ENCODE measurements at places on chromosomes 2 and 18. TPM values are rescaled to one million over a fixed set of nuclear protein-coding genes. Genes with fewer than 3 reads are reported as not detected.

DNA sequence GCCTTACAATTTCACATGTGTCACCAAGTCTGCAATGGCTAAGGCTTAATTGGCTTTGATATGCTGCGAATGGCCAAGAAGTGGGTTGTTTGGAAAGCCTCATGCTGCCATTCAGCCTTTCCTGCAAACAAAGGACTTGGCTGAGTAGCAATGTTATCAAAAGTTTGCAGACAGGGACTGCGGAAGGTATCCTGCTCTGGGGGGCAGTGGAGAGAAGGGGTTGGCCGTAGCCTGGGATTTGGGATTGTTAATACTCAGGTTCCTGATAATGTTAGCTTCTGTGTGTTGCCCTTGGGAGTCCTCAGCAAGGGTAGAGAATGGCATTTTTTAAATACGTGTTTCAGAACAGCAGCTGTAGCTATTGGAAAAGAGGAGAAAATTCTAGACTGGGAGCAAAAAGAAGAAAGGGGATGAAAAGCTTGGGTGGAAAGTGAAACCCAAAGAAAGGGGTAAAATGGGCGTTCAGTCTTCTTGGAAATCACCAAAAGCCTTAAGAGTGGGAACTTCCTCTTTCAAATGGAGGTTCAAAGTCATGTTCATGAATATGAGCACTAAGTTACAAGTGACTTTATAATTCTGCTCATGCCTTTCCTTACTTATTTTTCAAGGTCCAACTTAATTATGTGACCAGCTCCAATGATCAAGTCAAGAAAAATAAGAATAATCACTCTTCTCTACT is 325.1 kb downstream of the RNF144A start:
- no peak for DNase-seq

DNA sequence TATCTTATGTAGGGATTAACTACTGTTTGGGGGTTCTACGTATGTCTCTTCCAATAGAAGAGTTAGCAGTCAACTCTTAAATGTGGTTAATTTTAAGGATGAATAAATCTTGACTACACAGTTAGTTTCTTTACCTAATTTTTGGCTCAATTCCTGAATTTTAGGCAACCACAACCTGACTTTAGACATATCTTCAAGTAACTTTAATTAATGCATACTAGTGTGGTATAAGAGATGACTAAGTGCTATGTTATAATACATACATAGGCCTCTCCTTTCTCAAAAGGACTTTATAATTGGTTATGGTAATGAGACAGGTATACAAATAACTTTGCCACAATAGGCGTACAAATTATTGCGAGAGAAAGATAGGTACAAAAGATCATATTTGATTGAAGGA is 312.0 kb downstream of the IRS1 start:
- no peak for DNase-seq

DNA sequence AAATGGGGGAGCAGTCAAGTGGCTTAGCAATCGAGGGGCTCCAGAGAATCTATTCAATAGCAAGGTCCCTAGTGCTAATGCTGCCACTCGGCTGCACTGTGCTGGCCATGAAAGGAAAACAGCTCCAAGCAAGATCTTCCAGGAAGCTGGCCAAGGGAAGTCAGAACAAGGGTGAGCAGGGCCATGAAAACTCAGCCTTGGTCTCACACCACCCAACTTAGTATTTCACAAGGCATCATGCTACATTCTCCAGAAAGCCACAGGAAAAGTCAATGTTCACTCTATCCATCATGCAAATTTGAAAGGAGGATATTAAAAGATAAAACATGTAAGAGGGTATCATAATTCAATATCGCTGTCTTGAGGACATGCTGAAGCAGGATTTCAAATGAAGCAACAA is 35.7 kb downstream of the NRP2 start:
- no peak for DNase-seq

GRCh38 chr18:31217038-31217849 is 54.6 kb upstream of the DSC1 start:
- no peak for DNase-seq

DNA sequence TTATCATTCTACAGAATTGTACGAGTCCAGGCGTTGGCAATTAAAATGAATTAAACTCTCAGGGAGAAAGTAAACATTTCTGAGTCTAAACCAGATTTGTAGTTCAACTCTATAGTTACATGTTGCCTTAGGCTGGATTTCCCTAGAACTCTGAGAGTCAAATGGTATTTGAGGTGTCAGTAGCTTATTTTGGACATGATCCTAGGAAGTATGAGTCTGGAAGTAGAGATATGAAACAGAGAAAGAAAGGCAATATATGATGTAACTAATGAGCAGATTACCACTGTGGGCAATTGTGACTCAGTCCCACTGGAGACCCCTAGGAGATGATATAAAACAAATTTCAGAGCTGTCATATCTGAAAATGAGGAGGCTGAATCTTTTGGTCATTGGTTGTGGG is 199.1 kb upstream of the UBE2E3 start:
- no peak for DNase-seq

DNA sequence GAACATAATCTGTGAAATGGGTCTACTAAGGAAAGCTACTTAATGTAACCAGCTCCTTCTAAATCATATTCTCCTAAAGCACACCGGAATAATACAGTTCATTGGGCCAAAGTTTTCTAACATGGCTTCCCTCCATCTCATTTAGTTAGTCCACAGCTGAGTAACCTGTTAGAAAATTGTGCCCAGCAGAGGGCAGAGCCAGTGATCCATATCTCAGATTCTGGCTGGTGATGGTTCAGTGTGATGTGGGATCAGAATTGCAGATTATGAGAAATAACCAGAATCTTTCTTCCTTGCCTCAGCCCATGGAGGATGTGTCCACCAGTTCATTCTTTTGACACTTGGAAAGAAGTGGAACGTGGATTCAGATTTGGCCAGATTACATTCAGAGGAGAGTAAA is 9.4 kb upstream of the CTLA4 start:
- DNase-seq, result no peak

IGFBP5 gene
- total RNA-seq, result 75.3 TPM

- no peak for DNase-seq
These were observed 6.5 kb downstream of the MATN3 start for GRCh38 chr2:20005891-20006470.

DNA sequence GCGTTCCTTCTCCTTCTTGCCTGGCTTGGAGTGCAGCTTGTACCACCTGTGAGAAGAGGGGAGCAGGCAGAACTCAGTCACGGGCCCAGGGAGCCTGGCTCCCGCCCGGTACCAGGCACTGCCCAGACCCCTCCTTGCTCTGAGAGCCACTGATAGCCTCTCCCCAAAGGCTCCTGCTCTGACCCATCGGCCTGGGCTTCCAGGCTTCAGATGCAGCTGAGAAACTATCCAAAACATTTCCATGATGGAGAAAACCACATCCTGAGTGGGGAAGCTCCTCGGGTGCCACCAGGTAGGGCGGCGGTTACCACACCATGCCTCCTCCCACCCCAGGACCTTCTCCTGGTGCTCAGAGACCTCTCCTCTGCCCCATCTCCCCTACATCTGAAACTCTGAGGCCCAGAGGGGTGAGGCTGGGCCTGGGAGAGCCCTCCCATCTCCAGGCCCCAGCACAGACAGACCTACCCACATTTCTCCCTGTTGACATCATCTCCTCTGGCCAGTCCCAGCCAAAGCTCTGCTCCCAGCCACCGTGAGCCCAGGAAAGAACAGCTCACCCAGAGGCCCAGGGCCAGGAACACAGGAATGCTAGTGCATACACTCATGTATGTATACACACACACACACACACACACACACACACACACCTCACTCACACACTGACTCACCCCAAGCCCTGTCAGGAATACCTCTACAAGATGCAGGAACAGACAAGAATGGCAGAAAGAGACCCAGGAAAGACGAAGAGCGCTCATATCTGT is 17.9 kb upstream of the SFXN5 start:
- DNase-seq, result no peak

FMNL2 gene
- total RNA-seq, result 108 TPM

- DNase-seq, result no peak
These were observed 25.8 kb upstream of the DLX2 start for GRCh38 chr2:172128484-172128883.

GRCh38 chr2:128601298-128602037 is 282.8 kb upstream of the HS6ST1 start:
- DNase-seq, result no peak

GRCh38 chr2:154437104-154437503 is 261.4 kb upstream of the KCNJ3 start:
- no peak for DNase-seq

REG3G gene
- not detected for total RNA-seq

DNA sequence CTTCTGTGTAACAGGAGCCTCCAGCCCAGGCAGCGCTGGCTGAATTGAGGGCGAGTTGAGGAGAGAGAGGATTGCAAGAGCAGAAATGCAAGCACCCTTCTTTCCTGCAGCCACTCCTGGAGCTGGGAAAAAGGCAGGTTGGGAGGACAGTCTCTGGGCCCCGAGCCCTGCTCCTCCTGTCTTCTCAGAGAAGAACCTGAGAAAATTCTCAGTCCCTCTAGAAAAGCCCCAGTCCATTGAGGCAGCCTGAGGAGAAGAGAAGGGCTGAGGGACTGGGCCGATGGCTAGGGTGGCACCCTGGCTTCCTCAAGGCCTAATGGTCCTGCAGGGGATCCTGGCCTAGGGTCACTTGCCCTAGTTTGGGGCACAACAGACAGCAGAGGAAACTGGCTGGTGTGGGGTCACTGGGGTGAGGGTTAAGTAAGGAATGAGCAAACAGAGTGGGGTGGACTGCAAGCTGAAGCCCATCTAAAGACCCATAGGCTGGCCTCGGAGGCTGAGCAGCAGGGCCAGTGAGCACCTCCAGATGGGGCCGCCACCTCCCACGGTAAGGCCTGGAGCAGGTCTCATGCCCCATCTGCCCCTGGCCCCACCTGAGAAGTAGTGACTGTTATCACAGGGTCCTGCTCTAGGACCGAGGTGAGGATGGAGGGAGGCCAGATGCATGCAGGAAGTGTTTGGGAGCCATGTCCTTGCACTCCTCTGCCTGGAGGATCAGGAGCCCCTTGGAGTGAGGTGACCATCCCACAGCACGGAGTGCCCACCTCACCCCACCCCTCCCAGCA is 12.4 kb downstream of the CIB4 start:
- no peak for DNase-seq

ERFE gene
- total RNA-seq, result 1.3 TPM

GRCh38 chr18:47863041-47863440 is 67.4 kb downstream of the SMAD2 start:
- no peak for DNase-seq

FAM228A gene
- total RNA-seq, result 0.80 TPM

DNA sequence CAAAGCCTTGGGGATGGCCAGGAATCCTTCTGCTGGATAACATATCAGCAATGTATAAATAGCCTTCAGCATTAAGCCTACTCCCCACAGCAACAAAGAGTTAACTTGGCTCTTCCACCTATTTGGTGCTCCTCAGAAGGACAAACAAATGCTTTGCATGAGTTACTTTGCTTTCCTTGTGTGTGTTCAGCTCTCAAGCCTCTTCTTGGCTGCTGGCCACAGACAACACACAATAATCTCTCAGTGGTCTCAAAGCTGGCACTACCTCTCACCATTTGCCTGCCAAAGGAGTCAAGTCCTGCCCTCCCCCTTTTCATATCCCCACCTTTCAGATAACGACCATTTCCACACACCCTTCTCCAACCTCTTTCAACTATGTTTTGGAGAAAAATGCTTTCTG is 17.5 kb downstream of the FTCDNL1 start:
- no peak for DNase-seq

- no peak for DNase-seq
These were observed 26.2 kb downstream of the GLI2 start for GRCh38 chr2:120761911-120762310.

CACNB4 gene
- total RNA-seq, result 2.3 TPM

ITGA6 gene
- 69.5 TPM for total RNA-seq

EVA1A gene
- total RNA-seq, result 11.5 TPM

DNA sequence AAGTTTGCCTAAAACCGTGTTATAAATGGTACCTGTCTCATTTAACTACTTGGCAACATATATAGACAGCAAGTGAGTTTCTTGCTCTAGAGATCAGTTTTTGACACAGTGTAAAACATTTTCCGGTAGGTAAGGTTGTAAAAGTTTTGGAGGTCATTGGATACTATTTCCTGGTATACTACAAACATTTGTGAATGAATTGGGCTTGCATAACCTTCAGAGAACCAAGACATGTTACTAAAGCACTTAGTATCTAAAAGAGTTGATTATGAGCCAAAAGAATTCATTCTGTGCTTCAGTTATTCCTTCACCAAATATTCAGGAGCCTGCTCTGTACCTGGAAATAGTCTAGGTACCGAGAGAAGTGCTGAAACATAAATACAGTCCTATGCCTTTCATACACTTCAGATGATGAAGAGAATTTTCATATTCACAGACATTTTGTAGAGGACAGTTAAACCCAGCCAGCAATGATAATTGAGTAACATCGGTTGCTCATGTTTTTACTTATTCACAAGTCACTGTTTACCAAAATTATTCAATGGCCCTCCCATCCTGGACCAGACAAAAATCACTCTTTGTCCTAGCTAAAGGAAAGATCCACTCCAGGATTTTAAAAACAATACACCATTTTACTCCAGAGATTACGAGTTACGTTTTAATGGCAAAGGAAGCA is 319.4 kb upstream of the RBMS1 start:
- no peak for DNase-seq

DNA sequence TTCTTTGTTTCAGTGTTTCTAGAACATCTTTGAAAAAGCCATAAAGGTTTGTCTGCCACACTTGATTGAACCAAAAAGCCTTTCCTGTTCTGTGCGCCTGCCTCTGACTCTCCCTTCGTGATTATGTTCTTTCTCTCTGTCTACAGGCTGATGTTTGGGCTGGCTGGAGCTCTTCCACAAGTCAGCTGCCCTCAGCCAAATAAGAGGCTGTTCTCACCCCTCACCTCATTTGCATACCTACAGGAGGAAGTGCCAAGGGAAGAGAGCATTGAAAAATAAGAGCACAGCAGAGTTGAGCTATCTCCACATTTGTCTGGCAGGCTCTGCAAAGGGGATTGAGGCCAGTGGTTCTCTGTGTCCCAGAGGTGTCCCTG is 15.8 kb downstream of the INPP5D start:
- DNase-seq, result no peak

DNA sequence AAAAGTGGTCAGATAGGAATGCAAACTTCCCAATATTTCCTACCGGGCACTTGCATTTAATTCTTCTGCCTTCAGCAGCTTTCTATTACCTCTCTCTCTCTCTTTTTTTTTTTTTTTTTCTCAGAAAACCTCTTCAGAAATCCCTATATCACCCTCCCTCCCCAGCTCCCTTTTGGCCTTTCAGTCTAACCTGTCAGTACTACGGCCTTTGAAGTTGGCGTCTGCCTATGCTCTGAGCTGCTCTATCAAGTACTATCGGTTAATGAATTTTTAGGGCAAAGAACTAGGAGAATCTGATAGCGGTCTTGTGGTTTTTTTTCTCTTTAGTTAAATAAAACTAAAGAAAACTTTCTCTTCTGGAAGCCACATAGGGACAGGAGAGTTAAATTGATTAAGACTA is 122.4 kb upstream of the MAPRE2 start:
- DNase-seq, result no peak

CAVIN2 gene
- 0.11 TPM for total RNA-seq

DNA sequence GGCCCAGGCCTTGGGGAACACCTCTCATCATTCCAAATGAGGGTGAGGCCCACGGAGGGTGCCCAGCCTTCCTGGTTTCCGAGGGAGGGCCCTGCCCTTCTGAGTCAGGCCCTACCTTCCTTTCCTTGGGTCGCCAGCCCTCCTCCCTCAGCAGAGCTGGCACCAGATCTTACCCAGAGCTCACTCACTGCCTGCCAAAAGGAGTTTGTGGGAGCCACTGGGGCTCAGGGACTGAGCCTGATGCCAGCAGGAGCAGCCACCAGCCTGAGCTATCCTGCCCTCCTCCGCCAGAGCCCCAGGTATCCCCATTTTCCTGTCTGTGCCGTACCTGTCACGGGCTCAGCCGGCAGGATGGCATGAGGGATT is 64.1 kb downstream of the NRP2 start:
- DNase-seq, result no peak
